ENCODE measurements at places on chromosomes 3 and 15. TPM values are rescaled to one million over a fixed set of nuclear protein-coding genes. Genes with fewer than 3 reads are reported as not detected.

GRCh38 chr15:31560643-31561042, 234.0 kb downstream of the KLF13 start:
- DNase-seq = no peak

DNA sequence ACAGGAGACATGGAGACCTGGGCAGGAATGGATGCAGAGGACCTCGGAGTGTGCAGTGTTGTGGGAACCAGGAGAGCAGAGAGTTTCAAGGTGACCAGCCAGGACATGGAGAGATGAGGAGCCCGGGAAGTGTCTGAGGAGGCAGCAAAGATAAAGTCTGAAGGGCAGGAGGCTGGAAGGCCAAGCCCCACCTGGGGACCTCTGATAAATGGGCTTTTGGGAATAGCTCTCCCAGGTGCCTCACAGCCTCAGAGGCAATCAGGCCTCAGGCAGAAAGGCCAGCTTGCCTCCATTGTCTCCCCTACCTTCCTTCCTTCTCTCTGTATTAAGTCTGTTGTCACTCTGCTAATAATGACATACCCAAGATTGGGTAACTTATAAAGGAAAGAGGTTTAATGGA, 97.5 kb upstream of the TPM1 start:
- no peak for DNase-seq

DNA sequence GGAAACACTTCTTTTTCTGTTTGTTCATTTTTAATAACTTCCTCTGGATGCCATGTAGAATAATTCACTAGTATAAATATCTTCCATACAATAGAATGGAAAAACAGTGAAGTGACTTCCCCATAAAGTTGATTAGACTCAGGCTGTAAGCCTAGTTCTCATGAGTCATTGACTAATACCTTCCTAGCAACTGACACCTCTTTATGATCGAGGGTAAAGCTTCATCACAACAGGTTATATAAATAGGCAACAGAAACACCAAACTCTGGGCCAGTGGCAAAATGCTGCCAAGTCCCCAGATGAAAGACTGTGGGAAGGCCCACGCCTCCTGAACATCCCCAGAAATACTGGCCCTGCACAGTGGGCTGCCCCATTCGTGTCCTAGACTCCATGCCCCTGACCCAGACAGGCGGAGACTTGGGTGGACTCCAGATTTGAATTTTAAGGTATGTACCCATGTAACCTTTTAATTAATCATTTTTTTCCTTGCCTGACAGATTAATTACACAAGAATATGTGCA, 71.3 kb upstream of the TBC1D23 start:
- no peak for DNase-seq

- DNase-seq = no peak
Observed at GRCh38 chr15:60721257-60721626, 242.3 kb upstream of the ICE2 start.

- DNase-seq = no peak
Observed at GRCh38 chr3:72165808-72166207, 380.9 kb upstream of the PROK2 start.

GRCh38 chr3:23653647-23654525, 151.9 kb upstream of the UBE2E1 start:
- no peak for DNase-seq

DNA sequence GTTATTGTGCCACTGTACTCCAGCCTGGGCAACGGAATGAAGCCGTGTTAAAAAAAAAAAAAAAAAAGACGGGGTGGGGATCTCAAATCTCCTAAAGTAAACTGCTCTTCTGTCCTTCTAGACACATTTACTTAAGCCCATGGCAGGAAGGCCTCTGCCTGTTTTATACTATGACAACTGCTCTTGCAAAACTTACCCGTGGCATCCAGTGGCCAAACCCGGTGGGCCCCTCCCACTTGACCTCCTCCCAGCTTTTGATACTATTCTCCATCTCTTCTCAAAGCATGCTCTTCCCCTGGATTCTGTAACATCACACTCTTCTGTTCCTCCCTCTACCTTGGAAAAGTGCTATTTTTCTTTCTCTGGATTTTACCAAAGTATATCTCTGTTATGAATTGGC, 112.2 kb downstream of the RFTN1 start:
- no peak for DNase-seq

DNA sequence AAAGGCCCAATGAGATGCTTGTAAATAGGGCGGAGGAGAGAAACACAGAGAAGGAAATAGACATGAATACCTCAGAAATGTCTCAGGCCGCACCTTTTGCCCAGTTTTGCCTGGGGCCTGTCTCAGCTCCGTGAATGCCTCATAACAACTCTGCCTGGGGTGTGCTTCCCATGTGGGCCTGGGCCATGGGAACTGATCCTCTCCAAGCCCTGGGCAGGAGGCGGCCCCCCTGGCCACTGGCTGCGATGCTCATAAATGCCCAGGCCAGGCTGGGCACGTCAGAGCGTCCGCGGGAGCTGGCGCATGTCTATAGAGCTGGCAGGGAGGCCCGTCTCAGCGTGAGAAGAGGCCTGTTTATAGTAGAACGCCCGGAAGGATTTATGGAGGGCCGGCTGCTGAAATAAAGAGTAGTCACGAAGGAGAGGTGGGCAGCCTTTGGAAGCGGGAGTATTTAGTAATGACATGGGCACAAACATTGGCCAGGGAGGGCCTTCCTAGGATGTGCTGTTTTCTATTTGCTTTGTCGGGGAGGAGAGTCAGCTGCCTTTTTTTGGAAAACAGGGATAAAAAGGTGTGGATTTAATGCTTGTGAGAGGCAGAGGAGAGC, 85.9 kb upstream of the IGF1R start:
- no peak for DNase-seq

- no peak for DNase-seq
Observed at GRCh38 chr3:160012108-160012507, 23.5 kb downstream of the IL12A start.

- DNase-seq = no peak
Observed at GRCh38 chr3:42504334-42505127, 2.1 kb downstream of the VIPR1 start.

GRCh38 chr3:143207338-143207961, 87.9 kb downstream of the CHST2 start:
- DNase-seq = no peak

The PLSCR2 gene
- polyA plus RNA-seq = not detected

The ZNF620 gene
- 3.5 TPM for polyA plus RNA-seq

The CCDC66 gene
- 20.1 TPM for polyA plus RNA-seq

The SERPINI2 gene
- 0.36 TPM for polyA plus RNA-seq

The IGSF11 gene
- polyA plus RNA-seq = 0.86 TPM

The CD276 gene
- polyA plus RNA-seq = 122 TPM

The SLC22A14 gene
- 0.23 TPM for polyA plus RNA-seq
